ENCODE measurements at places on chromosomes 1 and 21.

DNA sequence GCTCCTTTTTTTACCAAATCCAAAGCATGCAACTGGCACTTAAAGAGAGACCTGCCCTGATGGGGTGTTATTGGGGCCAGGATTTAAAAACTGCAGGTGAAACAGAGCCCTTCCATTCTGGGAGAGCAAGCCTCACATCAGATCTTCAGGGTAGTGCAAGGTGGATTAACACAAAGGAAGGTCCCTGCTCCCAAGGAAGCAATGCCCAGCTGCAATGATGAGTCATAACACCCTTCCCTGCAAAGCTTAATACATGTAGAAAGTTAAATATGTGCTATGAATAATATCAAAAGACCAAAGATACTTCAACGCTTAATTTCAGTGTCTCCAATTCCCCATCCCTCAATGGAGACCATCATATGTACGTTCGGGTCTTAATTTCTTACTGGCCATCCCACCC is 508.0 kb downstream of the OMA1 start:
- DNase-seq = no peak

DNA sequence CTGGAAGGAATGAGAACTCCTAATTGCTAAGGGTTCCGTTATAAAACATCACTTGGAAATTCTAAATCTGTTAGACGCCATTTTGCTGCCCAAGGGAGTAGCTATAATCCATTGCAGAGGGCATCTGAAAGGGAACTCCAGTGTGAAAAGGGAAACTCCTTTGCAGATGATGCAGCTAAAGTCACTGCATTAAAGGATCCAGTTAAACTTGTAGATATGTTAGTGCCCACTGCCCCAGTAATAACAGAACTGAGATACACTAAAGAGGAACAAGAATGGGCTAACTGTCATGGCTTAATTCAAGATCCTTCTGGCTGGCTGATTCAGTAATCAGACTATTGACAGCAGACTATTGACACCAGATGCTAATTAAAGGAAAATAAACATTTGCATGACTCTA is 81.8 kb upstream of the KIAA0040 start:
- DNase-seq = no peak

DNA sequence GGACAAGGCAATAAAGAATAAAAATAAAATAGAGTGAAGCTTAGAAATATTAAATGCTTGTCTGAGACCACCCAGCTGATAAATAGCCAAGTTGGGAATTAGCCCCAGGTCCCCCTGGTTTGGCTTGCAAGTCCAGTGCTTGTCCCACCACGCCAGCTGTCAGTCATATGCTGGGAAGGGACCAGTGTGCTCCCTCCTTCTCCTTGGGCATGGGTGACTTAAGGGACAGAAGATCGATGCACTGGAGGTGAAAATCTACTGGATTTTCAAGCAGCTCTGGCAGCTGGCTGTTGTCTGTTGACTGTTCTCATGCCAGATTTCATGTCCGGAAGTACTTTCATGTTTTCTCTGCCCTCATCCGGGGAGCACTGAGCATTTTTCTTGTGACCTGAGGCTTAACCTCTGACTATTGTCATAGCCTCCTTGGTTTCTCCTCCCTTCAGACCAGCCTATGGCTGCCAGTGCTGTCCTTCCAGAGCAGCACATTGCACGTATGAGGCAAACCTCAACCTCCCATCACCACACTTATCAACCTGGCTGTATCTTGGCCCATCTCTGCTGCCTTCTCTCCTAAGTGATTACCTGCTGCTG is 12.4 kb downstream of the LMOD1 start:
- DNase-seq = no peak

DNA sequence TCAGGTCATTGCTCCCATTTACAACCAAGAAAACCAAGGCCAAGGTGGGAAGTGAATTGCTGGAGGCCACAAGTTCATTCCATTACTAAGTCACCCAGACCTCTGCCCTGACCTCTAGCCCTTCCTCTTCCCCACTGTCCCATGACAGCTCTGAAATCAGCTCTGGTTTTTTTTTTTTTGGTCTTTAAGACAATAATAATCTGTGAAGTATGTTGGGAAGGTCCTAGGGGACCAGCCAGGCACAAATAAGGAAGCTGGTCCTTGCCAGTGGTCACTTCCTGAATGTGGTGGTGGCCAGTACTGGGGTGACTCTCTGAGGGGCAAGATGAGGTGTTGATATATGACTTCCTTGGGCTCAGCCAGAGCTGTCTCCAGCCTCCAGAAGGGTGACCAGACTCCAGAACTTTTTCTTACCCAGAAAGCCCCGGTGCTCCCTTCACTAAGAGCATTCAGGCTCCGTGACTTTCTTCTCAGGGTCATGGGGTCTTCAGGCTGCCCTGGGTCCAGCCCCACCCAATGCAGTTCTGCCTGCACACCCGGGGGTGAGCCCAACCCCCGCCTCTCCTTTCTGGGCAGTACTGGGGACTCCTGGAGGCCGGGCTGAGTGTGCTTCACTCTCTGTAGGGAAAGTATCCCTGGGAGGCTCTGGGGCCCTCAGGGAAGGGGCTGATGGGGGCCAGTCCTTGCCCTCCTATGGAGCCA is 159.6 kb downstream of the PTPRU start:
- DNase-seq = no peak

- DNase-seq = no peak
Observed at GRCh38 chr1:19406680-19407079, 78.7 kb downstream of the CAPZB start.

DNA sequence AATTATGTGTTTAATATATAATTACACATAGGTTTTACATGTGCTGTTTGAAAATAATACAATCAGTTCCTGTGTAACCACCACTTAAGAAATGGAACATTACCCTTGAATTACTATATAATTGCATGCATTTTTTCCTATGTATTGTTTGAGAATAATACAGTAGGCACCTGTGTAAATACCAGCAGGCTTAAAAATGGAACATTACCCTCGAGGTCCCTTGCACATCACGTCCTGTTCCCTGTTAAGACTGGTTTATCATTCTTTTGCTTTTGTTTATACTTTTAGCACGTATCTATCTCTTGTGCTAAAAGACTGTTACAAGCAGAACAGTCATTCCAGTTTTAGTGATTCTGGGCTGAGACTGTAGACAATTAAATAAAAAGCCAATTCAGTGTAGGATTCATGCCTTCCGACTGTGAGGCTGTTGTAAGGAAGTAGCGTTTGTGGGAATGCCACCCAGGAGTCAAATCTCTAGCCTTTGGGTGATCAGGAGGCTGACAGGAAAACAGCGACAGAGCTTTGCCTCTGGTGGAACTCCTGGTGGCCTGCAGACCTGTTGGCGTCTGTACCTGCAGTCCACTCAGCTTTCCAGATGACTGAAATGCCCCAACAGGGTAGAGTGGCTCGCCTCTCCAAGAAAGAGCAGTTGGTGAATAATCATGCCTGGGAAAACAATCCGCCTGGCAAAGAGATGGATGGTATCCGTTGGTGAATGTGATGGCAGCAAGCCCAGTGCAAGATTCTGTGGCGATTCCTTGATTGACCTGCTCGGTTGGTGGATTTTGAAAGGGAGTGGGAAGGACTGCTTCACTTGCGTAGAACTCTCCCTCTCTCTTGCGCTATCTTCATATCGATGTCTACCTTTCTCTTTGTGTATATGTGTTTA is 58.0 kb downstream of the DISC1 start:
- DNase-seq = no peak

DNA sequence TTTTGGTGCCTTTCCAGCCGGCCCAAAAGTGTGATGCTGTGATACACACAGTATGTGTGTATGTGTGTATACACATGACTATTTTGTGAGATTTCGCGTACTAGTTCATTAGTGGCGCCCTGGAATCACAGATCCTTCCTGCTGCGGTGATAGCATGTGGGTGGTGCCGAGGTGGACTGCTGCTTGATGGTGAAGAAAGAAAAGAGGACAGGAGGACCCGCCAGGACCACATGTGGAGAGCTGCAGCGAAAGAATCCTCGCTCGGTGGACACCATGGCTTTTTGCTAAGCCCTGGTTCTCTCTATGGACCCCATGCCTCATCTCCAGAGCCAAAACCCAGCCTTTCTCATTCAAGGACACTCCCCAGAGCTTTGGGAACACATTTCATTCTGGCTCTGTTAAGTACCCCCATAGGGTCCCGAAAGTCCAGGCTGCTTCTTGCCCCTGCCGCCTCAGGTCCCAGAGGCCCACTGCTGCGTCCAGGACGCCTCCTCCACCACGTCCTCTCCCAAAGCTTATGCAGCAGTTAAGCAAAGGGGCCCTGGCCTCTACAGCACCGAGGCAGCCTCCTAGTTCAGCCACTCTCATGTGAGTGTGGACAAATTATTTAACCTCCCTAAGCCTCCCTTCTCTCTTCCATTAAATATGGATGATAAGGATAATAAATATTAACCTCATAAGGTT is 32.8 kb upstream of the COX20 start:
- no peak for DNase-seq

DNA sequence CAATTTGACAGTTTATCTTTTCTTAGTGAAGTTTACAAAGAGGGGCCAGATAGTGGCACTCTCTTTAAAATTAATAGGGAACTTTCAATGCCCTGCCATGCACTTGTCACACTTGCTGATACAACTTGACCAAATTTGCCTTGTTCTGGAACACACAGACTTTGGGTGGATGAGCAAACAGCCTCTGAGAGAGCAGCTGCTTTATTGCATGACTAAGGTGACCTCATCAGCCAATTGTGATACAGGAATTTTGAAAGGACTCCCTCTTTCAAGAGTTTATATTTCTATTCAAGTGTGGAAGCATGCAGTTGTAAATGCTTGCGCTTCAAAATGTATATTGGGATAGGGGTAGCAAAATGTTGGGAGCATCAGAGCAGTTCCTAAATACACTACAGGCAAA is 2.1 kb upstream of the RGS1 start:
- no peak for DNase-seq

DNA sequence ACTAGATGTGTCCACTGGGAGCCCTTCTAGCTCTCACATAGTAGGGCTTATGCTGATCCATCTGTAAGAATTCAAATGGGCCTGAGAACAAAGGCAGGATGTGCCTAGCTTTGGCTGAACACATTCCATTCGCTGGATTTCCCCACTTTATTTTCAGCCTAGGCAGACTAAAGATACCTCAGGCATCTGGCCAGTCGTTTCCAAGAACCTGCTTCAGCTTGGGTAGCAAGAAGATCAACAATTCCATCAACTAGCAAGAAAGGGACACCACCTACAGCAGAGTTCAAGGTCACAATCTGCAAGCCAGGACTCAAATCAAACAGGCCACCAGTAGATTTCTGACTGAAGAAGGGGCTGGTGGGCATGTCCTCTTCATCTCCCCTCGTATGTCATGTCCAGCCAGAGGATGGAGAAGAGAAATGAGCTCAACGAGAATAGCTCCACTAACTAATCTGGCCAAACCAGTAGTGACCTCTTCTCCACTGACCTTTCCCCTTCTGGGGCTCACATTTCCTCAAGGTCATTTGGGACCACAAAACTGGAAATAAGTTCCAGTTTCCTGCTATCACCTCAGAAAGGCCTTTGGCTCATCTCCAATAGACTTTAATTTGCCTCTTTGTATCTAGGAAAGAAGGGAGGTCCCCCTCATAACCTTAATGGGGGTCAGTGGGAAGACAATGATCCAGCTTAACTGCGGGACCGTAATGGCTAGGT is 14.2 kb downstream of the TXNIP start:
- DNase-seq = no peak
